Fibroblast of lung (primary cell): ENCODE measurements at places on chromosomes 2 and 18. TPM values are rescaled to one million over a fixed set of nuclear protein-coding genes. Genes with fewer than 3 reads are reported as not detected.
A peak's percentile ranks its signal among the peaks of the same experiment; 100 is the strongest.

The RDH14 gene
- total RNA-seq = 26.6 and 26.7 TPM in 2 replicates

DNA sequence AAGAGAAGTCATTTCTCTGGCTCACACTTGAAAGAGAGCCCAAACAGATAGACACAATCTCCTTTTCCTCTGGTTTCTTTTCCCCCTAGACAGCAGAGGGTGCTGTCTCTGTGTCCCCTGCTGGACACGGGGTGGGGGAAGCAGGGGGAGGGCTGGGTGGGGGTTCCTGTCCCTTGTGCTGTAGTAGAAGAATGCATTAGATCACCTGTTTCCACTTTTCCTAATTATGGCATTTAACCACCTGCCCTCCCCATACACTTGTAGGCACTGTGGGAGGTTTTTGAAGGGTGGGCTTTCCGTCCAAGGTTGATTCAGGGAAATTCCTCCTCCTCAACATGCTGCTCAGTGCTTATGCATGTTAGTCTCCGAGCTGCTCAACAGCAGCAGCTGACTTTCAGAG lies 206.2 kb upstream of the EPAS1 start:
- no peak overlapping the region for H3K4me3 ChIP-seq
- DNase-seq = no peak
- no peaks in the 10 kb centered on the region for H3K27me3 ChIP-seq
- no peak overlapping the region for H3K27ac ChIP-seq

GRCh38 chr18:3593381-3593903 lies 143.5 kb downstream of the TGIF1 start:
- H3K27ac ChIP-seq = peak overlapping the region; percentile 99
- peak; percentile 95 for DNase-seq
- peak overlapping the region; percentile 30 for H3K4me3 ChIP-seq
- no peaks in the 10 kb centered on the region for H3K27me3 ChIP-seq

- H3K4me1 ChIP-seq = peaks cover 37% of the 10 kb centered on the region
- DNase-seq = no peak
- peak overlapping the region; percentile 48 for H3K27ac ChIP-seq
- no peaks in the 10 kb centered on the region for H3K27me3 ChIP-seq
- H3K4me3 ChIP-seq = no peak overlapping the region
- H3K36me3 ChIP-seq = no peaks in the 10 kb centered on the region
These were observed 175.4 kb downstream of the HDAC4 start for GRCh38 chr2:239225371-239225851.

- no peaks in the 10 kb centered on the region for H3K27me3 ChIP-seq
- no peak overlapping the region for H3K27ac ChIP-seq
- peak; percentile 93 for DNase-seq
- H3K36me3 ChIP-seq = no peaks in the 10 kb centered on the region
These were observed 678.4 kb downstream of the IRS1 start for GRCh38 chr2:226121046-226121738.

DNA sequence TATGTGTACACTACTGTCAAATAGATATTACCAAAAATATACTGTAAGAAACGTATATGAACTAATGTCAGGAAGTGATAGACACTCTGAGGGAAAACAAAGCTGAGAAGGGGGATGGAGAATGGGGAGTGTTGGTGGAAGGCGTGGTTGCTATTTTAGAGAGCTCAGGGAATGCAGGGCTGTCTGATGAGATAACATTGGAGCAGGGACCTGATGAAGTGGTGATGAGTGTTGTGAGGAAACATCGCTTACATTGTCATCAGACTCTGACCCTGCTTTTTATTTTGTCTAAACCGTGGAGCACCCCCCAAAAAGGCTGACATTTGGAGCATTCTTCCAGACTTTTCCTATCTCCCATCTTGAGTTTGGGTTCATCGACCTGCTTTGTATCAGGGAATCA lies 194.7 kb downstream of the LTBP1 start:
- no peak overlapping the region for H3K4me3 ChIP-seq
- H3K4me1 ChIP-seq = peaks cover 5% of the 10 kb centered on the region
- H3K27me3 ChIP-seq = no peaks in the 10 kb centered on the region
- no peak for DNase-seq
- peaks cover 2% of the 10 kb centered on the region for H3K36me3 ChIP-seq
- H3K27ac ChIP-seq = no peak overlapping the region

- no peaks in the 10 kb centered on the region for H3K4me1 ChIP-seq
- H3K36me3 ChIP-seq = no peaks in the 10 kb centered on the region
- no peaks in the 10 kb centered on the region for H3K27me3 ChIP-seq
- H3K4me3 ChIP-seq = no peak overlapping the region
These were observed 139.5 kb upstream of the LRATD1 start for GRCh38 chr2:14492920-14493503.

DNA sequence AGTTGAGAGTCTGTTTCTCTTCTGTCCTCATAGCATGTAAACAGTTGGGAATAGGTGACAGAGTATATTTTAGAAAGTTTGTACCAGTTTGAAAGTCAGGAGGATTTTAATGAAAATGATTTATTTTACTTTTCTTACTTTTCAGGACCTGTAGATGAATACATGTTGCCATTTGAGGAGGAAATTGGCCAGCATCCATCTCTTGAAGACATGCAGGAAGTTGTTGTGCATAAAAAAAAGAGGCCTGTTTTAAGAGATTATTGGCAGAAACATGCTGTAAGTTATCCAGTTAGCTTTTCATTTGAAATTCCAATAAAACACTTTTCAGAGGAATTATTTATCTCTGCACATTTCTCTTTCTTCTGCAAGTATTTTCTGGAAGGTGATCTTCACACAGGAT lies 81.1 kb downstream of the ACVR2A start:
- DNase-seq = peak; percentile 17
- H3K36me3 ChIP-seq = no peaks in the 10 kb centered on the region
- H3K4me3 ChIP-seq = no peak overlapping the region
- no peaks in the 10 kb centered on the region for H3K27me3 ChIP-seq

DNA sequence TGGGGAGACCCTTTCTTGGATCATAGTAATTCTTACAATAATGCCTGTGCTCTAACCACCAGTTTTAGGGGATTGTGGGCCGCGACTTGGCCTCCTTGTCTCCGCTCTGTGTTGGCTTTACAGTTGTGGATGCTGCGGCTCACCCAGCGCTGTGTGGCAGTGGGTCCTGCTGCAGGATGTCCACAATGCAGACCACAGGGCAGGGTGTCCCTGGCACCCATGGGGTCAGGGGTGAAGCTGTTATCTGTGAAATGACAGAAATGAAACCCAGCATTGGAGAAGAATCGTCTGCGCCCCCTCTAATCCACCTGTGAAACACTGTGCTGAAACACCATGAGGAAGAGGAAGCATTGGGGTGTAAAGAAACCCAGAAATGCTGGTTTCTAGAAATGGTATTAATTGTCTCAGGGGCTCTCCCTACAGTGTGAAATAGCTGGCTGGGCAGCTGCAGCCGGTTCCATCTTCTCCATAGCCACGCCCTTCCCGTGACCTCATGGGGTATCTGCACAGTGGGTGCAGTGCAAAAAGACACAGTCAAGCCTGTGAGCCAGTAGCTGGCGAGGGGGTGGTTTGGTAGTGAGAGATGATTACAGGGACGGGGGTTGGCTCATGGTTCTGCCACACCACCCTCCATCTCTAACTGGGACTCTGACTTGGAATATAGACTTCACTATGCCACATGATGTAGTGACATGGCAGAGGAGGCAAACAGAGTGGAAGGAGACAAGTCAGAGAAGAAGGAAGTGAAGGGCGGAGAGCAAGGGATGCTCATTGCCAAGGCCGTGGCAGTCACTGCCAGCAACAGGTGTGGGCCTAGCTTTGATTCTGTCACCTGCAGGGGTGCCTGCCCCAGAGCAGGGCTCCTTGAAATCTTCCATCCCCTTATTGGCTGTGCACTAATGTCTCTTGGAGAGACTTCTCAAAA lies 16.2 kb downstream of the INPP4A start:
- no peak for DNase-seq
- no peaks in the 10 kb centered on the region for H3K27me3 ChIP-seq
- no peaks in the 10 kb centered on the region for H3K36me3 ChIP-seq
- no peak overlapping the region for H3K4me3 ChIP-seq
- H3K4me1 ChIP-seq = peaks cover 5% of the 10 kb centered on the region
- H3K27ac ChIP-seq = no peak overlapping the region

GRCh38 chr18:73118121-73118816 lies 250.5 kb upstream of the NETO1 start:
- no peak overlapping the region for H3K4me3 ChIP-seq
- peak; percentile 5 for DNase-seq
- H3K36me3 ChIP-seq = no peaks in the 10 kb centered on the region
- H3K27me3 ChIP-seq = no peaks in the 10 kb centered on the region
- H3K4me1 ChIP-seq = no peaks in the 10 kb centered on the region

- no peaks in the 10 kb centered on the region for H3K27me3 ChIP-seq
- no peak for DNase-seq
- peaks cover 4% of the 10 kb centered on the region for H3K4me1 ChIP-seq
- no peak overlapping the region for H3K27ac ChIP-seq
These were observed 398.8 kb downstream of the ARHGAP15 start for GRCh38 chr2:143528021-143528420.

The SFTPB gene
- total RNA-seq = not detected in 2 replicates

- peak; percentile 92 for DNase-seq
- H3K27me3 ChIP-seq = no peaks in the 10 kb centered on the region
- H3K36me3 ChIP-seq = no peaks in the 10 kb centered on the region
- H3K4me3 ChIP-seq = no peak overlapping the region
- H3K27ac ChIP-seq = peak overlapping the region; percentile 37
These were observed 469.4 kb downstream of the DLGAP1 start for GRCh38 chr18:3985664-3986063.

DNA sequence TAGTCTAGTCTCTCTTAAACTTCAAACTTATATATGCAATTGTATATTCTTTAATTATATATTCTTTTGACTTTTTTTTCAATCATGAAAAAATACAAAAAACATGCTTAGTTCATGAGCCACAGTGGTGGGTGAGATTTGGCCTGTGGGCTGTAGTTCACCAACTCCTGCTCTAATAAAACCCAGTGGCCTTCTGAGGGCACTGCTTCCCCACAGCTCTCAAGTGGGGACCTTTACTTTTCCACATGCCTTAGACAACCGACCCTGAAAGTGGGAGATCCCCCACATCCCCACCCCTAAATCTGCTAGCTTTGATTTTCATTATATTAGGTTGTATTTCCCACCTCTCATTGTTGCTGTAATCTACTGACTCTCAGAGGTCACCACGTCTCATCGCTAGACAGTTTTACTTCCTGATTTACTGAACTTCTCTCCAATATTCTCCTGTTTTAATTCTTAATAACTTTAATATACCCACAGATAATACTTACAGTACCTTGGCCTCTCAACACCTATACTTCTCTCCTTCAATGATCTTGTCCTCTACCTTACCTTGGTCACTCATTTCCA lies 57.3 kb downstream of the ROCK1 start:
- no peaks in the 10 kb centered on the region for H3K27me3 ChIP-seq
- no peaks in the 10 kb centered on the region for H3K36me3 ChIP-seq
- peaks cover 6% of the 10 kb centered on the region for H3K4me1 ChIP-seq
- no peak for DNase-seq
- no peak overlapping the region for H3K4me3 ChIP-seq
- no peak overlapping the region for H3K27ac ChIP-seq

DNA sequence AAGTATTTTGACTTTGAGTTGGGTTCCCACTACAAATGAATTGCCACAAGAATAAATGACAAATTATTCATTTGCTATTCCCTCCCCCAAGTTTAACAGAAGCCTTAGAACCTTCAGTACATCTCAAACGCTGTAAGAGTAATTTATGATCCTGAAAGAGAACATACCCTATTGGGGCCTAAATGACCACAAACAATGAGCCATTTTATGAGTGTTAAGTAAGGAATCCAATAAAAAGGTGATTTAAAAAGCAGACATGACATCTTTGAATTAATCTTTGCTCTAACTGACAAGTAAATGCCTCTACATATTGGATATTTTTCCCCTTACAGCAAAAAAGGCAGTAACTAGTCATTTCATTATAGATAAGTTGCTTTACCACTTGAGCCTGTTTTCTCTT lies 136.9 kb downstream of the NRXN1 start:
- no peak overlapping the region for H3K4me3 ChIP-seq
- H3K36me3 ChIP-seq = no peaks in the 10 kb centered on the region
- H3K4me1 ChIP-seq = no peaks in the 10 kb centered on the region
- DNase-seq = peak; percentile 81

DNA sequence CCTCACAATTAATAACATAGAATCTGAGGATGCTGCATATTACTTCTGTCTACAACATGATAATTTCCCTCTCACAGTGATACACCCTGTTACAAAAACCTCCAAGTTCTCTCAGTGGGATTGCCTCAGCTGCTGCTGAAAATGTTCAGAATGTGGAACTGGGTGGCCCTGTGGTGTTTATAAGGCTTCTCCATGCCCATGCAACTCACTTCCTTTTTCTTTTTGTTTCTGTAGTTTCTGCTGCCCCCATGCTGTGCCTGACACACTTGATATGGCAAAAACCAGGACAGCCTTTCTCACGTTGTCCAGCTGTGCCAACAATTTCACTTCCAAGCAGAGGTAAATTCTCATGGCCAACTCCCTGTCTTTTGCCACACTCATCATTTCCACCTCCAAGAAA lies 206.2 kb downstream of the RPIA start:
- no peaks in the 10 kb centered on the region for H3K27me3 ChIP-seq
- no peaks in the 10 kb centered on the region for H3K4me1 ChIP-seq
- H3K27ac ChIP-seq = no peak overlapping the region

DNA sequence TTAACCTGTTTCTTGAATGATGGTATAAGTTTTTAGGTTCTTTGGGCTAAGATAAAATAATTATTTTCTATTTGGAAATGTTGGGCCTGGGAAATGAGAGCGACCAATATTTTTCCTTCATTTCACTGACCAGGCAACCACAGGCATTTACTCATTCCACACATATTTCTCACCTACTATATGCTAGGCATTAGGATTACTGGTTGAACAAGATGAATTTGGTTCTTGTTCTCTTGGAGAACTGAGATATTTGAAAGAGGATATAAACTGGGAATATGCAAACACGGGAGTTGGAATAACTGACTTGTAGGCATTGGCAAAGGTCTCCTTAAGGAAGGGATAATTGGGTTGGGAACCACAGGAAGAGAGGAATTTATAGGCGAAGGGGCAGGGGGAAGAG lies 3.9 kb upstream of the MYL1 start:
- H3K36me3 ChIP-seq = no peaks in the 10 kb centered on the region
- H3K4me1 ChIP-seq = no peaks in the 10 kb centered on the region
- no peak overlapping the region for H3K27ac ChIP-seq
- no peaks in the 10 kb centered on the region for H3K27me3 ChIP-seq
- no peak overlapping the region for H3K4me3 ChIP-seq
- no peak for DNase-seq

The CIB4 gene
- total RNA-seq = not detected in 2 replicates

The CDCA7 gene
- total RNA-seq = 1.3 and 1.5 TPM in 2 replicates

GRCh38 chr2:230770804-230771203 lies 58.2 kb downstream of the CAB39 start:
- no peak for DNase-seq
- no peak overlapping the region for H3K27ac ChIP-seq
